ENCODE measurements at places on chromosomes 4 and X.

- DNase-seq, result no peak
These were observed 5.1 kb upstream of the TNIP2 start for GRCh38 chr4:2761035-2761923.

DNA sequence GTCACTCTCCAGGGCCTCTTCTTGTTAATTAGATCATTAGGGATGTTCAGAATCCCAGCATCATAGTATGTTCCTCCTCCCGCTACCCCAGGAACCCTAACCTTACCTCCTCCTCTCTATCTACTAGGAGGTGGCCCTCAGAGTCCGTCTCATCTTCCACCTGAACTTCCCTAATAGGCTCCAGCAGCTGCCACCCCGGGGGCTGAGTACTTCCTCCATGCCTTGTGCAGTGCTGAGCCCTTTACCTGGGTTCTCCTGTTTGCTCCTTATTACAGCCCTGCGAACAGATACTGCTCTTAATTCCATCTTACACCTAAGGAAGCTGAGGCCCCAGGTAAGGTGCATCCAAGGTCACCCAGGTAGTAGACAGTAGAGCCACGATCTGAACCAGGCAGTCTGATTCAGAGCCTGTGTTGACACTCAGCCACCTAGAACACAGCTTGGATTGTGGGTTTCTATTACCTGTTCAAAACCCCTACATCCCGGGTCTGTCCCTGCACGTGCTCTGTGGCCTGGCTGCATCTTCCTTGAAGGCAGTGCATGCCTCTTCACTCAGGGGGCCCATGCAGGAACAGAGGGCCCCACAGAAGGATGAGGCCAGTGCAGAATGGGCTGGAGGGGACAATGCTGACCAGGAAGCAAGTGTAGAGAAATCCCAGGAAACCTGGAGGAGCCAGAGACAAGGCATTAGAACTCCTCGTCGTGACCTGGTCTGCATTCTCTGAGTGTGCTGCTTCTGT is 51.4 kb upstream of the MSANTD1 start:
- no peak for DNase-seq

DNA sequence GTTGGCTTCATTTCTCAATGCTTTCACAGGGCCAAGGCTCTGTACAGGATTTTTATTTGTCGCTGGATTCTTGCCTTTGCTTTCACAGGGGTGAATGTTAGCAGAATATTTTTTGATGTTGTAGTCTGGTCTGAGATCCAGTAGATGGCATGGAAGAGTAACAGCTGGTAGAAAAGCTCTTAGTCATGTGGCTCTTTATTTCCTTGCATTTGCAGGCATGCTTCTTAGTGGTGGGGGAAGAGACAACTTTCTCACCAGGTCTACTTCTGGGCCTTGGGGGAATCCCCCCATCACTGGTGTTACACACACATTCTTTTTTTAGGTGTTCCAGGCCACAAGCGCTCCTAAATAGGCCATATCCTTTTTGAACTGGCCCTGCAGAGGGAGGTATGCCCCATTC is 58.2 kb upstream of the DKK2 start:
- no peak for DNase-seq

DNA sequence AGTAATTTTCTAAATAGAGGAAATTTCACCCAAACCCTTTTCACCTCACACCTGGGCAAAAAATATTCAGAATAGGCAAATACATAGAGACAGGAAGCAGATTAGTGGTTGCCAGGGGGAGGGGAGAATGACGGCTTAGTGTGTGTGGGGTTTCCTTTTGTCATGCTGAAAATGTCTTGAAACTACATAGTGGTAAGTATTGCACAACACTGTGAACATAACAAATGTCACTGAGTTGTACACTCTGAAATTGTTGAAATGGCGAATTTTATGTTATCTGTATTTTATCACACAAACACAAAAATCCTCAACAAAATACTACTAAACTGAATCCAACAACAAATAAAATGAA is 60.7 kb upstream of the PLAC1 start:
- peak; percentile 35 for DNase-seq

GRCh38 chr4:44651425-44651824 is at the start of gene YIPF7:
Gene YIPF7 (minus strand): TSS chr4:44651625. CDS start chr4:44650100, 1,525 bp downstream.
- DNase-seq, result no peak

DNA sequence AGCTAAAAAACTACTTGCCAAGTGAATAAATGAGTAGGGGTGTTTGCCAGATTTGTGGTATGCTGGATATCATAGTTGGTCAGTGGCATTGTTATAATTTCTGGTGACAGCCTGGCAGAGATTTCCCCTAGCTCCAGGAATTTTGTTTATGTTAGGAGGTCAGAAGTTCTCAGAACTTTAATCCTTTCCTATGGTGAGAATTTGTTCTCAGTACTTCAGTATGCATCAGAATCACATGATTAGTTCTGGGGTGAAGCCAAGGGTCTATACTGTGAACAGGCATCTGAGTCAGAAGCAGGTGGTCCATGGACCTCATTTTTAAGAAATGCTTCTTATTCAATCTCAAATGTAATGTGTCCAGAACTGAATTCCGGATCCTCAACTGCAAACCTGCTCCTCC is 10.5 kb downstream of the RASSF6 start:
- no peak for DNase-seq

- DNase-seq, result peak; percentile 11
These were observed 25.9 kb downstream of the SMIM31 start for GRCh38 chr4:164779811-164780216.

GRCh38 chr4:74402692-74403456 is 37.9 kb downstream of the EREG start:
- DNase-seq, result no peak

GRCh38 chr4:46387956-46388355 is 2.0 kb downstream of the GABRA2 start:
- no peak for DNase-seq

DNA sequence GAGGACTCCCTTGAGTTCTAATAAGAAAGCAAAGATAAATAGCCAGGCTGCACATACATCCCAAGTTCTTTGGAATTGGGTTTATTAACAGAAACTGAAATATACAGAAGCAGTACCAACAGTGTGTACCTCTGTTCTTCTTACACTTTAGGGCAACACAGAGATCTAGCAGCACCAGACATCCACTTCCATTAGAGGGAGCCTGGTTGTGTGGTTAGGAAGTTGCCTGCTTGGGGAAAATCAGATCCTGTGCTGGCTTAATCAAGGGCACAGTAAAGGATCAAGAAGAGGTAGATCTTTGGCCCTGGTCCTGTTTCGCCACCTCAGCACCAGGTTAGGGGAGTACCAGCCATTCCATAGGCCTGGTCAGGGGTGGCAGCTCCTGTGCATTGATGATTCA is 231.1 kb upstream of the ARHGAP24 start:
- DNase-seq, result no peak

DNA sequence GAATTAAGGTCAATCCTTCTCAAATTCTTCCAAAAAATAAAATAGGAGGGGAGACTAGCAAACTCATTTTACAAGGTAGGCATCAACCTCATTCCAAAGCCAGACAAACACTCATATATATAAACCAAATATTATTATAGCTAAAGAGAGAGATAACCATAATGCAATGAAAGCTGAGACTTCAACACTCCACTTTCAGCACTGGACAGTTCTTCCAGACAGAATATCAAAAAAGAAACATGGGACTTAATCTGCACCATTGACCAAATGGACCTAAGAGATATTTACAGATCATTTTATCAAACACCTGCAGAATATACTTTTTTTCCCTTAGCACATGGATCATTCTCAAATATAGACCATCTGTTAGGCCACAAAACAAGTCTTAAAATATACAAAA is 15.5 kb upstream of the EDA2R start:
- no peak for DNase-seq

- no peak for DNase-seq
These were observed 43.6 kb upstream of the TBC1D9 start for GRCh38 chr4:140799686-140800225.

DNA sequence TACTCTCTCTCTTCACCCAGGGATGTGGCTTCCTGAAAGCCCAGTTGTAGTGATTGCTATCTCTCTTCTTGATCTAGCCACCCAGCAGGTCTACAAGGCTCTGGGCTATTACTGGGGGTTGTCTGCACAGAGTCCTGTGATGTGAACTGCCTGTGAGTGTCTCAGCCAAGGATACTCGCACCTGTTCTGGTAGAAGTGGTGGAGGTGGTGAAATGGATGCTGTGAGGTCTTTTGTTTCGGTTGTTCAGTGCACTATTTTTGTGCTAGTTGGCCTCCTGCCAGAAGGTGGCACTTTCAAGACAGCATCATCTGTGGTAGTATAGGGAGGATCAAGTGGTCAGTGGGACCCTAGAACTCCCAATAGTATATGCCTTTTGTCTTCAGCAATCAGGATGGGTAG is 268.0 kb downstream of the GABRG1 start:
- DNase-seq, result no peak

DNA sequence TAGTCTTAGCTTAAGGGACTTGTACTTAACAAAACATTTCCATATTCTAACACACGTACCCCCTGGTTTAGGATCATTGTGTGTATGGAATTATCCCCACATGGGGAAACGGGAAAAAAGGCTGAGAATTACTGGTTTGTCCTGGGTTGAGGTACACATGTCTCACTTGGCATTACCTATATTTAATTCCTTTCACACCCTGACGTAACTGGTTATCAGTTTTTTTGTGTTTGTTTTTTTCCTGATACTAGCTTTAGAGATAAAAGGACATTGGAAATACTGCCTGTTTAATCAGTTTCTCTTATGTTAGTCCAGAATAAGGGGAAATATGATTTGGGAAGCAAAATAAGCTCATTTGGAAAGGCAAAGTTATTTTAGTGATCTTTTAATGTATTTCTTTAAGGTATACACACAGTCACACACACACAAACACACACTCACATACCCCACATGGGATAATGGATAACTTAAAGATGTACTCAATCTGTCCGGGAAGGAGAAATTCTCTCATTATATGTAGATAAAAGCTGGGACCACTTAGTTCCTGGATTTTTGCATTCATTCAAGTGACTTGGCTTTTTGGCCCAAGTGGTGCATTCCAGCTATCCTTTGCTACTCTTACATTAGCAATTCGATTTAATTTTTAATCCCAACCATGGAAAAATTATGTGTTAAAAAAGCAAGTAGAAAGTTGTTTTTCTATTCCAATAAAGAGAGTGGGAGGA is 13.0 kb downstream of the SEPTIN11 start:
- no peak for DNase-seq

DNA sequence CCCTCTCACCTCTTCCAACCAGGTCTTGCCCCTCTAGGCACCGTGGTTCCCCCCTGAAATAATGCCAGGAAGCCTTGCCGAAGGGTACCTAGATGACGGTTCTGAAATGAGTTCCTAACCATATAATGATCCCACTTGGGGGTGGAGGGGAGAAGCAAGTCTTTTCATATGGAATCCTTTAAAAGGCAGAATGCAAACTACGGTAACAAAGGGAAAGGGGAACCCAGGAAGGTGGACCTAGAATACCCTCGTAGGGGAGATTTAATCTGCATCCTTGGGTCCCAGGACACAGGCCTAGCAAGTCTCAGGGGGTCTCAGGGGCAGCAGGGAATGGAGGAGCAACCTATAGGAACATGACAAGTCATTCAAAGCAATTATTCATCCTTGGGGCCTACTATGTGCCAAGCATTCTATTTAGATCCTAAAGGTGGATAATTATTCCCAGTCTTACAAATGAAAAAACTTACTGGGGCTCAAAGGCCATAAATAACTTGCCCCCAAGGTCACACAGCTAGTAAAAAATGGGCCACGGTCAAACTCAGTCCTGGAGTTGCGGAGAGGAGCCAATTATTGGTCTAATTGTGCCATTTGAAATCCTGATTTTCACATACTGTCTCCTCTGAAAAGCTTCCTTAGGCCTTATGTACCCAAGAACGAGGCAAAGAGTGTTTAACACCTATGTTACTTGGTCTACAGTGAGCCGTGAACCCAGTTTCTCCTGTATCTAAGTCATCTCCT is 8.8 kb downstream of the BCOR start:
- DNase-seq, result no peak

- no peak for DNase-seq
These were observed 2105.0 kb downstream of the ARAP2 start for GRCh38 chr4:34139346-34139745.

DNA sequence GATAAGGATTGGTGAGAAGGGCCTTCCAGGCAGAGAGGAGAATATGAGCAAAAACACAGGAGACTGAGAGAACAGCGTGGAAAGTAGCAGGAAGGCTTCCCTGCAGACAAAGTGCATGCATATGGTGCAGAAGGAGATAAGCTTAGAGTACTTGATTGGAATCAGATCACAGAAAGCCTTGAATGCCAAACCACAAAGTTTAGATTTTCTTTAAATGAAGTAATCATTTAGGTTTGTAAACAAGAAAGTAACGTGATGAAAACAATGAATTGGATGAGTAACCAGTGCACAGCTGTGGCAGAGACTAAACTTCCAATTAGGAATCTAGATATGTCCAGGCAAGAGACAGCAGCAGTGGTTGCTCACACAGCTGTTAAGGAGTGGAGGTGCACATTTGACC is 83.8 kb upstream of the C1QTNF7 start:
- DNase-seq, result no peak

GRCh38 chrX:19630776-19631707 is 115.7 kb upstream of the MAP3K15 start:
- DNase-seq, result no peak

GRCh38 chrX:19670854-19671620 is 155.7 kb upstream of the MAP3K15 start:
- DNase-seq, result no peak

DNA sequence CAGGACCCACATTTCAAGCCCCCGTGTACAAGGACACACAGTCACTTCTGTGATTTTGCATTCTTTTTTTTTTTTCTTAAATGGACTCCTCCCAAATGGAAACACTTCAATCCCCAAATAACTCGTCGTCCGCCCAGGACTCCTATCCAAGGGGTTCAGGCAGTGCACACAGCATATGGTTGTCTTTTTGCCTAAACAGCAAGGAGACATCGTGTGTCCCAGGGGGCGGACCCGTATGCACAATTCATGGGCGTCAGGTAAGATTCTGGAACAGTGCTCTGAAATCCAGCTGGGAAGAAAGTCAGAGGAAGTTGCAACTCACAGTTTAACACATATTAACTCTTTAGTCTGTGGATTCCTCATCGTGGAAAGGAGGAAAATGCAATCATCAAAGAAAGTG is 231.3 kb downstream of the SHOX start:
- DNase-seq, result no peak

GRCh38 chr4:98749206-98749605 is 90.8 kb upstream of the TSPAN5 start:
- DNase-seq, result no peak

- no peak for DNase-seq
These were observed 68.1 kb downstream of the FAM53A start for GRCh38 chr4:1615786-1616556.

GRCh38 chrX:73768886-73769285 is 205.9 kb downstream of the CHIC1 start:
- DNase-seq, result no peak

- no peak for DNase-seq
These were observed 40.1 kb downstream of the EVC start for GRCh38 chr4:5750946-5751665.

- no peak for DNase-seq
These were observed 119.7 kb downstream of the MGST2 start for GRCh38 chr4:139785356-139785755.

- no peak for DNase-seq
These were observed 173.2 kb downstream of the PDGFC start for GRCh38 chr4:156798438-156798837.

DNA sequence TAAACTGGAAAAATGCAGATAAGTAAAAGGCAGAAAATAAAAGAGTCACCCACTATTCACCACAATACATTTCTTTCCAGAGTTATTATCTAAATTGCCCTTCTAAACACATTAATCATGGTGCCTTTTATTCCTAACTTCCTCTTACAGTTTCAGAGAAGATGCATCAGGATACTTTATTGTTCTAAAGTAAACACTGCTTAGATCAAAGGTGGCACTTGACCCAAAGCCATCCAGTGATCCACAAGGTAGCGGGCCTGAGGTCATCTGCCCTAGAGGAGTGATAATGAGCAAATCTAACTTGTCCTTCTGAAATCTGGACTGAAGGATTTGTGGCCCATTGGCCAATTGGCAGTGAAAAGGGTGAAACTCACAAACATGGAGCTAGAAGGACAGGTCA is 12.0 kb upstream of the TMEM154 start:
- DNase-seq, result no peak

All from stimulated activated CD4-positive, alpha-beta T cell treated with anti-CD3 and anti-CD28 coated beads, Interleukin-1b, Interleukin-23, amount 100 ng/mL, for 48 hours (primary cell).